Gastrocnemius medialis (tissue), 4 donors: ENCODE measurements at places on chromosomes 4 and X.

- DNase-seq, result no peak
Measured at GRCh38 chr4:36675436-36675835, 394.0 kb downstream of the DTHD1 start.

DNA sequence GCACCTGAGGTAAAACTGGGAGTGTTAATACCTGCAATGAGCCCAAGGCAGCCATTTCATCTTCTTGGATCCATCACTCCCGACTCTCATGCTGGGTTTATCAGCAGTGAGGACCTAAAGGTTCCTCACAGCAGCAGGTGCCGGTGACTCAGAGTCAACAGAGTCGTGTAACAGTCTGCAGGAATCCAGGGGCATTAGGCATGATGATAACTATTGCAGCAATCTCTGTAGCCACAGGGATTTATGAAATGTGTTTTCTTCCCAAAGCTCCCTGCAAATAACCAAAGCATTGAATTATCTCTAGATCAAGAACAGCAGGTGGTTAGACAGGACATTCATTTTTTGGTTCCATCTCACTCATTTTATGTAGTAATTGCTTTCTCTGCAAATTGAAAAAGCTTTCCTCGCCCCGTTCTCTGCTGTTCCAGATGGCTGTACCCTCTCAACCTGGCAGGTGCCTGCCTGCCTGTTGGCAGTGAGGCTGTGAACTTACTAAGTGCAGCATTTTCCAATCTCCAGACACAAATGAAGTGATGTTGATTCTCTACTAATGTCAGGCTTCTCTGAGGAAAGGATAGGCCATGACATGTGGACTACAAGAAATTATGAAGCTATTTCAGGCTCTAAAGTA lies 48.1 kb upstream of the TSPAN7 start:
- DNase-seq, result peak; percentile 43

- DNase-seq, result no peak
Measured at GRCh38 chr4:100486496-100486895, 31.3 kb downstream of the EMCN start.

GRCh38 chr4:128831531-128832242 lies 22.2 kb downstream of the JADE1 start:
- DNase-seq, result no peak

DNA sequence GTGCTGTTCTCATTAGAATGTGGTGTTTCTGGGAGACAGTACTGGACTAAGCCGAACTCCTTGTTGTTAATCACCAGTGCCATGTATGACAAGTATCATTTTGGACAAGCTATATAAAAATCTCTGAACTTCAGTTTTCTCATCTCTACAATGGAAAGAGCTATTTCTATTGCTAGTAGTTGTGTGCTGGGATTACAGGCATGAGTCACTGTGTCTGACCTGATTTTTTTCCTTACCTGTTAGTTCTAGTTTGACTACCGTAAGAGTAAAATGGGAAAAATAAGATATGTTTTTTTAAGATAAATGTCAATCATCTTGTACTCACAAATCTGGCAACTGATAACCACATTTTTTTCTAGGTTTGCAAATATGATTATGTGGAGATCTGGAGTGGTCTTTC lies 192.3 kb downstream of the TLL1 start:
- DNase-seq, result no peak
